ENCODE measurements at places on chromosomes 2 and 18. TPM values are rescaled to one million over a fixed set of nuclear protein-coding genes. Genes with fewer than 3 reads are reported as not detected.

Gene SPDYA
- 4.5 TPM for total RNA-seq

Gene RUFY4
- total RNA-seq: 0.30 TPM

Gene TXNDC2
- not detected for total RNA-seq

Gene HSPE1
- total RNA-seq: 52.4 TPM

DNA sequence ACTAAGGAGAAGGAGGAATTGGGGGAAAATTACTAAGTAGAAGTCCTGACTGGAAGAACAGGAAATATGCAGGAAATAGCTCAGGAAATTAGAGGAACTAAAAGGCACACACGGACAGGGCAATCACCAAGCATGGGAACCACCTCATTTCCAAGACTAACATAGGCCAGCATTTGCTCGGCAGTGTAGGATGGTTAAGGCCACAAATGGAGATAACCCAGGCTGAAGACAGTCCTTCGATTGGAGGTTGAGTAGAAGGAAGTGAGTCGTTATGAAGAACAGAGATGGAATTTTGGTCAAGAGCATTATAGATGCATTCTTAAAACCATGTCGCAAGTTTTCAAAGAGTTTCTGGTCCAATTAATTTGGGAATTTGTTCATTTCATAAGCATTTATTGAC is 401.4 kb downstream of the ALK start:
- no peaks in the 10 kb centered on the region for H3K36me3 ChIP-seq
- no peak overlapping the region for H3K4me3 ChIP-seq
- H3K27ac ChIP-seq: no peak overlapping the region
- H3K27me3 ChIP-seq: no peaks in the 10 kb centered on the region
- H3K4me1 ChIP-seq: no peaks in the 10 kb centered on the region

GRCh38 chr2:220243571-220243970 is 616.1 kb downstream of the SLC4A3 start:
- H3K4me3 ChIP-seq: no peak overlapping the region
- DNase-seq: no peak
- H3K27ac ChIP-seq: no peak overlapping the region
- no peaks in the 10 kb centered on the region for H3K4me1 ChIP-seq

- no peaks in the 10 kb centered on the region for H3K4me1 ChIP-seq
- no peak overlapping the region for H3K4me3 ChIP-seq
- no peak overlapping the region for H3K27ac ChIP-seq
- H3K27me3 ChIP-seq: no peaks in the 10 kb centered on the region
- no peak for DNase-seq
- no peaks in the 10 kb centered on the region for H3K36me3 ChIP-seq
These were observed 167.1 kb downstream of the PRKCE start for GRCh38 chr2:45818591-45818990.

DNA sequence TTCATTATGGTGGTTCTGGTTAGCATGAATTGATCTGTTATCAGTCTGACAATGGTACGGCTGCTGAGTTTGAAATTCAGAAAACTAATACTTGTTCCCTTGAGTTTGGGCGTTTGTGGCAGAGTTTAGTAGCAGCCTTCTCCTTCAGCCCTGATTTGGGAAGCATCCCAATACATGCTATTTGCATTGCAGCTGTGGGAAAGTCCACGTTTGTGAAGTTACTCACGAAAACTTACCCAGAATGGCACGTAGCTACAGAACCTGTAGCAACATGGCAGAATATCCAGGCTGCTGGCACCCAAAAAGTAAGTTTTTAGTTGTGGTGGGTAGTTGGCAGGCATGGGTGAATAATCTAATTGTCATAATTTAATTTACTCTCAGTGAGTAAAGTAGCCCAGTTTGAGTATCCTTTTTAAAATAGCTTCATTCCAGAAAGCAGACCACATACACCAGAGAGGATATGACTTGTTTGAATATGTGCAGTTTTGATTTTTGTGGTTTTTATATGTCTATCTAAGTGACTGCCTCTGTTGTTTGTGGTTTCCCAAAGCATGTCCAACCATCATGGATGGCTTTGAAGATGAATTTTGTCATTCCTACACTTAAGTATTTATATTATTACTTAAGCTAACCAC is 12.2 kb downstream of the DGUOK start:
- H3K36me3 ChIP-seq: peaks cover 4% of the 10 kb centered on the region
- no peak for DNase-seq
- H3K27ac ChIP-seq: no peak overlapping the region
- H3K27me3 ChIP-seq: no peaks in the 10 kb centered on the region
- no peak overlapping the region for H3K4me3 ChIP-seq

DNA sequence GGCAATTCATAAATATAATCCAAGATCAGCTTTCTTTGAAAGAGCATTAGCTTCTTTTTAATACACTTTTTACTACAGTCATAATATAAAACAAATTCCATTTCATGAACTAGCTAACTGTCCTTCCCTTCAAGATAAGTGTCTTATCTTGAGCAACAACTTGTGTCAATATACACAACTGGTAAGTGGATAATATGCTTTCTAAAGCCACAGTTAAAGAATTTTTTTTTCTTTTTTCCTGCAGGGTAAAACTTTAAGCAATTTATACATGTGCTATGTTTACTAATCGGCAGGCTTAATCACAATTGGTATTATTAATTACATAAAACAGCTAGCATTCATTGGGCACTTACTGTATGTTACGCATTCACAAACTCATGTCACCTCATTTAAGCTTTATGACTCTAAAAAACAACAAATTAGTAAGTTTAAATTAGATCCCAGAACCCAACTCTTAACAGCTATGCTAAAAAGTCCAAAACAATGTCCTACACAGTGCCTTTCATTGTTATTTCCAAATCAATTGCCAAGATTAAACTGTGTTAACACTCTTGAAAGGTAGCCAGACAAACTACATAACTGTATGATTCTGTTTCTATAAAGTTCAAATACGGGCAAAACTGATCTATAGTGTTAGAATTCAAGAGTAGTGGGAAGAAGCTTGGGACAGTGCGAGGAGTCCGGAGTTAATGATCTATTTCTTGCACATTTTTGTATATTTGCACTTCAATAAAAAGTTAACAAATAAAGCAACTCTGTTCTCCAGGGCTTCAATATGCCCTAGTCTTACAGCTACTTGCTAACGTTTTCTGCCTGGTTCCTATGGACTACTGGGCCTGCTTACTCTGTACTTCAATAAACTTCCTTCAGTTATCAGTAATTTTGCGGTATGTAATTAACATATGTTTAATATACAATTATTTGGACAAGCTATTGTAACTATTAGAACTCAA is 6.0 kb downstream of the TXNL1 start:
- DNase-seq: no peak
- no peak overlapping the region for H3K27ac ChIP-seq
- H3K27me3 ChIP-seq: no peaks in the 10 kb centered on the region
- H3K4me1 ChIP-seq: peaks cover 58% of the 10 kb centered on the region

DNA sequence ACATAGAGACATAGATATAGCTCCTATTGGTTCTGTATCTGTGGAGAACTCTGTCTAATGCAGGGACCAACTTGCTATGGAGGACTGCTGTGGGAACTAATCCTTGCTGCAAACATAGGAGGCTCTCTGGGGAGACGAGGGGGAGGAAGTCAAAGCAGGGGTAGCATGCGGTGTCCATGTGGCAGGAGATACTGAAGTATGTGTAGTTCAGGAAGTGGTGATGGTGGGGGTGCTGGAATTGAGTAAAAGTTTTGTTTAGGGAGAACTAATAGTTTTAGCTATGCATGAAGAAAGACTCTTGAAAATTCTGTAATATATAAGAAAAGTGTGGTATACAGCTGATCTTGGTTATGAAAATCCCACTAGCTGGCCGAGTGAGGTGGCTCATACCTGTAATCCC is 62.0 kb downstream of the ANKRD44 start:
- H3K27ac ChIP-seq: peak overlapping the region; percentile 49
- H3K4me3 ChIP-seq: peak overlapping the region; percentile 15
- no peaks in the 10 kb centered on the region for H3K36me3 ChIP-seq
- no peaks in the 10 kb centered on the region for H3K27me3 ChIP-seq

DNA sequence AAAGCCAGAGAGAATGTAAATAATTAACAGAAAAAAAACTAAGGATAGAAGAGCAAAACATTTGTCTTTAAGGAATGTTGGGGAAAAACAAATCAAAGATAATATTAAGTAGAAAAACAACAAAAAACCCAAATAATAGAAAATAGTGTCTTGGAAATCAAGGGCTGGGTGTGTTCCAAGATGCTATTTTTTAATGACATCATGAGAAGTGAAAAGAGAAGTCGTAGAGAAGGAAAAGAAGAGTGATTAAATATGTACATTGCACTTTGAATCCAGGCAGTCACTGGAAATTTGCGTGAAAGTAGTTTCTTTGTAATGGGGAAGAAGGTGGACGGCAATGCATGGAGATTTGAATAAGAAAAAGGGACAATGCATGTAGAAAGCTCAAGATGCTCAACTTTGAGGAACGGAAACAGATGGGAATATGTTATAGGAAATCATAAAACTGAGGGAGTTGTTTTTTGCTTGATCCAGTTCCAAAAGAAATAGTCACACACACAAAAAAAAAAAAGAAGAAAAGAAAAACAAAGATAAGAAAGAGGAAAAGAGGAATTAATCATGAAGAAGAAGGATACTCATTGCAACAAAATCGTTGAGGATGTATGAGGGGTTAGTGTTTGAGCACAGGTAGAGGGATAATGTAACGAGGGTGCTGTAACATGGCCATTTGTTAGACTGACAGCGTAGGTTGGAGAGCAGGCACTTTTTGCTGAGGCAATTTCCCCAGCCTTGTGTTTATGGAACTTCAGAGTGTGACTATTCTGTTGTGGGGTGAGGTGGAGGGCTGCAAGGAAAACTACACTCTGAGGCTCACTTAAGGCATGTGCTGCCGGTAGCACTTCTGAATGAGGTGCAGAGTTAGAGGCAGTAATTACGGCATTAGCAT is 184.1 kb downstream of the CALCRL start:
- no peaks in the 10 kb centered on the region for H3K36me3 ChIP-seq
- H3K4me1 ChIP-seq: no peaks in the 10 kb centered on the region
- H3K27ac ChIP-seq: no peak overlapping the region
- H3K4me3 ChIP-seq: no peak overlapping the region
- no peak for DNase-seq

DNA sequence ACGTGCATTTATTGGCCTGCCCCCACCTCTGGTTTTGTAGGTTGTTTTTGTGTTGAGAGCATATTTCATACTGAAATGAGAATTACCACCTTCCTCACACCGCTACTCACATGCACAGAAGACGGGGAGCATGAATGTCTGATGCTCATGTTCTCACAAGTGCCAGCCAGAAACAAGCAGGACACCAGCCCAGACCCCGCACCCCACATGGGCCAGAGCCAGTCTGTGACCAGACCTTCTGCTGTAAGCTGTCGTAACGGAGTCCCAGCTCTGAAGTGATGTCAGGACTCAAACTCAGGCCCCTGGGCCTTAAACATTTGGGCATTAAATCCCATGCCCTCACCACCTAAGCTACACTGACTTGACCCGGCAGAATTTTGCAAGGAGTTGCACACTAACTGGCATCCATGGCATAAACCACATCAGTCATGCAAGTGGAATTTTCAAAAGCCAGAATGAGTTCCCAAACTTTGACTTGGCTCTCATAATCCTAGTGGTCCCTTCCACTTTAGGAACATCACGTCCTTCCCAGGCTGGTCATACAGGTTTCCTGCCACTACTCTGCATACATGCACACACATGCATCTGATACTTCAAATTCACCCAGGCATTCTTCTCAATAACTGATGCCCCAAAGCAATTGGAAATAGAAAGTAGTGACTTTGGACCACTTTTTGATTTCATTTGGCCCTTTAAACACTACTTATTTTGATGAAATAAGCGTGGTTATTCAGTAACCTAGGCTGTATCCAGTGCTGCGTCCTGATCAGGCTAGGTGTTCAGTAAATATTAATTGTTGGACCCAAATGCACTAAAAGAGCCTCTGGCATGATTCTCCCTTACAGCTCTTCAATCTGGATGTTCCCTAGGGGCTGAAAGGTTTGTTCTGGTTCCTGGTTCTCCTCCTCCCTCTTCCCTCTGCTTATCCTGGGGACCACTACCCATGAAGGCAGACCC is 223.1 kb upstream of the ID2 start:
- no peaks in the 10 kb centered on the region for H3K27me3 ChIP-seq
- DNase-seq: no peak
- peaks cover 37% of the 10 kb centered on the region for H3K4me1 ChIP-seq
- H3K36me3 ChIP-seq: no peaks in the 10 kb centered on the region
- no peak overlapping the region for H3K4me3 ChIP-seq

DNA sequence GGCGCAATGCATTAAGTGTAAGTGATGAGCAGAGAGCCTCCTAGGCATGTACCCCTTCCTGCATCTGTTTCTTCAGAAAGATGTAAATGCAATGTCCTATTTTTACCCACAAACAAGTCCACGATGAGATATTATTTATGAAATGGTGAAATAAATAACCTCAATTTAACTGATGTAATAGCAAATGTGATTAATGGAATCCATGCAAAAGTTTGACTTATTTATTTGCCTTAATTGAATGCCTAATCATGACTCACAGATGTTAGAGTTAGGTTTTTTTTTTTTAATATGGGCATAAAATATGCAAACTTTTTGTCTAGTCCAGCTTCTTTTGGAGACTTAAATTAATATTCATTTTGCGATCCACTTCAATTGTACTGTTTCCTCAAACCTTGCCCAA is 67.7 kb upstream of the ITGA4 start:
- H3K4me1 ChIP-seq: peaks cover 6% of the 10 kb centered on the region
- no peaks in the 10 kb centered on the region for H3K27me3 ChIP-seq
- no peak overlapping the region for H3K4me3 ChIP-seq
- H3K36me3 ChIP-seq: no peaks in the 10 kb centered on the region

GRCh38 chr2:72024451-72025175 is 123.0 kb downstream of the CYP26B1 start:
- H3K4me1 ChIP-seq: no peaks in the 10 kb centered on the region
- no peak for DNase-seq
- H3K4me3 ChIP-seq: no peak overlapping the region
- H3K27ac ChIP-seq: no peak overlapping the region
- H3K27me3 ChIP-seq: no peaks in the 10 kb centered on the region
- H3K36me3 ChIP-seq: no peaks in the 10 kb centered on the region

GRCh38 chr18:2590303-2590702 is 18.9 kb downstream of the NDC80 start:
- H3K27ac ChIP-seq: peak overlapping the region; percentile 52
- H3K4me1 ChIP-seq: peaks cover 48% of the 10 kb centered on the region
- H3K36me3 ChIP-seq: no peaks in the 10 kb centered on the region
- H3K4me3 ChIP-seq: peak overlapping the region; percentile 38
- no peaks in the 10 kb centered on the region for H3K27me3 ChIP-seq

DNA sequence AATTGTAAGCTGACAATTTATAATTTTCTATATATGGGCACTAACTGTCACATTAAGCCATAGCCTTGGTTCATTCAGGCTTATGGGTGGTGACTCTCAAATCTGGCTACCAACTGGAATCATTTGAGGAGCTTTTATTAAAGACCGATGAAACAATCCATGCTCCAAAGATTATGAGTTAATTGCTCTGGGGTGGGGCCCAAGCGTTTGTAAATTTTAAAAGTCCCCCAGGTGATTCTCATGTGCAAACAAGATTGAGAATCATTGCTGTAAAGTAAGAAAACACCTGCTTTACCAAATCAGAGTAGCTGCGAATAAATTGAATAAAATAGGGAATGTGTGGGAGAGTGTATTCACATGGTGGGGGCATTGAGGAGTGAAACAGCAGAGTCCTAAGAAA is 76.1 kb upstream of the RAB27B start:
- DNase-seq: no peak
- H3K4me1 ChIP-seq: no peaks in the 10 kb centered on the region
- no peak overlapping the region for H3K4me3 ChIP-seq
- no peaks in the 10 kb centered on the region for H3K27me3 ChIP-seq
- H3K27ac ChIP-seq: no peak overlapping the region
- no peaks in the 10 kb centered on the region for H3K36me3 ChIP-seq

- no peak overlapping the region for H3K27ac ChIP-seq
- H3K27me3 ChIP-seq: no peaks in the 10 kb centered on the region
- no peaks in the 10 kb centered on the region for H3K36me3 ChIP-seq
- H3K4me3 ChIP-seq: no peak overlapping the region
- no peaks in the 10 kb centered on the region for H3K4me1 ChIP-seq
These were observed 1052.3 kb upstream of the ZEB2 start for GRCh38 chr2:145572238-145572637.

Measured in CD4-positive, alpha-beta memory T cell (primary cell).